ENCODE measurements at places on chromosomes 3 and 15. TPM values are rescaled to one million over a fixed set of nuclear protein-coding genes. Genes with fewer than 3 reads are reported as not detected.

DNA sequence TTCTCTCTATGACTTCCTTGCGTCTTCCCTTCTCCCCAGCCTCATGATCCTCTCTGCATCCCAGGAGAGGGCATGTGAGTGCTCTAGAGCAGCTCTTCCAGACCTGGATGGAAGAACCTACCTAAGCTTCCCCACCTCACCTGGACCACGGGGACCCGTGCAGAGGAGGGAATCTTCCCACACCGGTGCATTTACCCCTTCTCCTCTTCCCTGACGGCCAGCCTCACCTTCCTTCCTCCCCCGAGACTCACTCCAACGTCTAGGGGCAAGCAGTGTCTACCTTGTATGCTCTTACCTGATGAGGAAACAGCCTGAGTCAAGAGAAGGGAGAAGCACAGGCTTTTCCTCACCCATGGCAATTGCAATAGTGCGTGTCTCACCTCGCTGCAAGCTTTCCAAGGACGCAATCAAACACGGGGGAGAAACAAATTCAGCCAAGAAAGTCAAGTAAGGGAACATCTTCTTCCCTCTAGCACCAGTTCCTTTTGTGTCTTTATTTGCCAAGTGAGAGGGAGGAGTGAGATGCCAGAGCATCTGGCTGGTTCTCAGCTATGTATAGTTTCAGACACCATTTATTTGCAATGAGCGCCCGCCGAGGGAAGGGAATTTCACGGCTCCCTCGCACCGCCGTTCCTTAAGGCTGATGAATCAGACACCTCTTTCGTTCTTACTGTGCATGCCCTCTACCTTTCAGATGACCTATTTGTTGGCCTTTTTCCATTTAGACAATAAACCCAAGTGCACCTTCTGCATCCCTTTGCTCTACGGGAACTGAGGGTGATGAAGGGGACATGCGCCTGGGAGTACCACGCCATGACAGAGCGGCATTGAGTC is 1.8 kb upstream of the CCR9 start:
- DNase-seq = no peak

BCHE gene
- total RNA-seq = 44.0 TPM

PIGBOS1 gene
- total RNA-seq = 8.6 TPM

ROBO2 gene
- 22.1 TPM for total RNA-seq

GRCh38 chr15:25486051-25486450 is 47.2 kb upstream of the UBE3A start:
- DNase-seq = no peak

- DNase-seq = peak; percentile 22
These were observed 191.6 kb downstream of the SV2B start for GRCh38 chr15:91291673-91292072.

- DNase-seq = no peak
These were observed 80.6 kb downstream of the MFSD1 start for GRCh38 chr3:158882445-158882844.

NPAP1 gene
- total RNA-seq = not detected

DNA sequence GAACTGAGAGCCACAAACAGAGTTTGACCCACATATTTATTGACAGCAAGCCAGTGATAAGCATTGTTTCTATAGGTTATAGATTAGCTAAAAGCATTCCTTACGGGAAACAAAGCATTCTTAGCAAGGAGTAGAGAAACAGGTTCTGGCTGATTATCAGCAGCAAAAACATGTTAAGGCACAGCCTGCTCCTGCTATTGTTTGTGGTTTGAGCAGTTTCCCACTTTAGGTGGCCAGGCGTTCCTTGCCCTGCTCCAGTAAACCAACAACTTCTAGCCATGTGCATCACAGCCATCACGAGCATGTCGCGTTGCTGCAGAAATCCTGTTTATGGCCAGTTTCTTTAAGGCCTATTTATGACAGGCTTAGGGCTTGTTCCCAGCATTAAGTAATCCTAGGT is 44.7 kb upstream of the C2CD4B start:
- DNase-seq = no peak

DNA sequence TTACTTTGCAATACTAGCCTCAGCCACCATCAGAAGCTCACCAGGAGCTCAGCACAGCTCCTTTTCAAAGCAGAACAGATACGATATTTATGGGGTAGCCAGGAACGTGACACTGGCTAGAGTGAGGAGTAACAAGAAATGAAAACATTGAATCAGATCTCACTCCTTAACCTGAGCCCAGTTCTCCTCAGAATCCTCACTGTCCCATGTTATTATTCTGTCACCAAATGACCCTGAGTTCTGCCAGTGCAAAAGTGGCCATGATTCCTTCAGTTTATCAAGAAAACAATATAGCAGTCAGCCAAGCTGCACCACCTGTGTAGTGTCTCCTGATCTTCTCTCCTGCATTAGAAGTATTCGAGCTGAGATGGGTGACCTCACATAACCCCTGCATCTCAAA is 956.7 kb downstream of the TUSC7 start:
- DNase-seq = no peak

DNA sequence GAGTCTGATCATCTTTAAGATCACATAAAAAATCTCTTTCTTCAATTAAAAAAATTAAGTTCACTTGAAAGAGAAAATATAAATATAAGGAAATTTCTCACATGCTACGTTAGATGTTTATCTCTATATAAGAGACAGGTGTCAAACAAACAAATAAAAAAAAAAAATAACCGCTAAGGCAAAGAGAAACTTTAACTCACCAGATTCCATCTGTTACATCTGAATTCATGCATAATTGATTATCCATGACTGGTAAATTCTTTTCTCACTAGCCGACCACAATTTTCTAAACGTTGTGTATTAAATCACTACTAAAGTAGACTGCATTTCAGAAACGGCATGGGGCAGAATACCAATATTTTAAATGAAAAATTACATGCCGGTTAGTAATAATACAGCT is 9.6 kb upstream of the SATB1 start:
- DNase-seq = no peak
